ENCODE measurements at places on chromosomes 11 and 22.

GRCh38 chr11:64842366-64842759 lies 2.1 kb downstream of the CDC42BPG start:
- DNase-seq, result no peak

DNA sequence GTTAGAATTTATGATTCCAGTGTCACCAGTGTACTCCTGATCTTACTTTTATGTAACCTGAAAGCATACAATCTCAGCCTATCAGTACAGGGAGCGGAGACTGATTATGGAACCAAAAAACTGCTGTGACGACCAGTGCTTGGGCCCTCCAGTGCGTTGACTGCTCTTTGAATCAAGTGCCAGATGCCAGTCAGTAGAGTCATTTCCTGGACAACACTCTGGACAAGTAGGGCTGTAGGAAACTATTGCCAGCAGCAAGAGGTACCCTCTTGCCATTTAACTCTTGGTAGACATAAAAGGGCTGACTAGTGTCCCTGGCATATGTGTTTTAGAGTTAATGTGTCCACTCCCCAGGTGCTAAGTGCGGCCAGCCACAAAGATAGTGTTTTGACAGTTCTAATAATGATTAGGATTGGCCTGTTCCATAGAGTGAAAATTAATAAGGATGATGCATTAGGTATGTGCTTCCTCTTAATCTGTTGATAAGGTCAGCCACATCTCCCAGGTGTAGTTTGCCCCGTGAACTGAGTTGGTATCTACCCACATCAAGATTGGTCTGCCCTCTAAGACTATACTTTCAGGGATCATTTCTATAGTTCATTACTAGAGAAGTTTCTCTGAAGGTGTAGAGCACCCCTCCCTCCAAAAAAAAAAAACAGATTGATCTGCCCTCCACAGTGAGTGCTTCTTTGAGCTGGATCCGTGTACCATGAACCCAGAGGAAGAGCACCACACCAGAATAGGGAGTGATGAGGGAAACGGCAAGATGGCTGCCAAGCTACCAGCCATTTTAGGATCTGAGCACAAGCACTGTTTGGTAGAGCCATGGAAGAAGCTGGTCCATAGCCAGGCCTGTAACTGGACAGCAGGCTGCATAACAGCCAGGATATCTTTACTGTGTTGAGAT lies 20.7 kb upstream of the AIFM3 start:
- DNase-seq, result no peak

GRCh38 chr11:1458340-1459218 lies 28.0 kb downstream of the MOB2 start:
- no peak for DNase-seq

DNA sequence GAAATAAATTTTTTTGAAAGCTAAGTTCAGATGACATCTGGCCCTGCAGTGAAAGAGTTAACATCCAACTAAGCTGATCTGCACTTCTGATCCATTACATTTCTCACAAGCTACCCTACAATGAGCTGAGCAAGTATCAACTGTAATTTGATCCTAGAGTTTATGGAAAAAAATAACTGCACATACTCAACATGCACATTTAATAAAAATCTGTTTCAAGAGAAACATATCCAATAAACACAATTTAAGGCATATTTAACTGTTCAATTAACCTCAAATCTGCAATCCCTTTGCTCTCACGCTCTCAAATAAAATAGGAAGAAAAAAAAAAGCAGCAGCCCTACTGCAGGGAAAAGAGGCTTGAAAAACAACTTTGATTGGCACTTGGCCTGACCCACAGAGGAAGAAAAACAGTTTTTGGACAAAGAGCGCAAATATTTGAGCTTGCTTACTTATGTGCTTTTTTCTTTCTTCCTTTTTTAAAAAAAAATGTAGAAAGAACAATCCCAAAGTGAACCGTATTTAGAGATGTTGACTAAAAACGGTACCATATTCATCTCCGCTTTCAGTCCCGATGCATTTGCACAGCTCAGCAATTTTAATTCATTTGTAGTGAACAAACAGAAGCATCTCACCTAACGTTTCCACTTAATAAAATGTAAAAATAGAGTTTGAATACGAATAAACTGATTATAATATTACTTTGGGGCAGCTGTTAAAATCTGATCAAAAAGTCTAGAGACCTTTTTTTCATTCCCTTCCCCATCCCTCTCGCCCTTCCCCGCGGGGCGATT lies 1.6 kb downstream of the SESN3 start:
- no peak for DNase-seq

- peak; percentile 79 for DNase-seq
Observed at GRCh38 chr11:111441443-111441842, 62.4 kb upstream of the POU2AF1 start.

DNA sequence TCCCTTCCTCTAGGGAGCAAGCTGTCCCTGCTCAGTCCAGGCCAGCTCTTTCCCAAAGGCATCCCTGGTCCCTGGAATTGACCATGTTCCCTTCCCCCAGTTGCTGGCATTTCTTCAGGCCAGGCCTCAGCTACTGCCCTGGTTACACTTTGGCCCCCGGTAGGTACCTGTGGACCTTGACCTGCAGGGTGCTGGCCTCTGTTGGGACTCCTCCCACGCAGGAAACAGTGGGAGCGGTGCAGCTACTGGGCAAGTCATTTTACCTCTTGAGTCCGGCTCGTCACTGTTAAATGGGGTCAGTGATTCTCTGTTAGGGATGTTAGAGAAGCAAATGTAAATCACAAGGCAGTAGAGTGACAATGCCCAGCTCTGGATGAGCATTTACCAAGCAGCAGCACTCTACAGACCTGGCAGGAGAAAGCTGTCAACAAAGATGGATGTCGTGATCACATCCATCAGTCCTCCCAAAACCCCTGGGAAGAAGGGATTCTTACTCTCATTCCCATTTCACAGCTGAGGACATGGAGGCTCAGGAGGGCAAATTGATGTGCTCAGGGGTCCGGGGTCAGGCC lies 16.9 kb downstream of the MYO7A start:
- DNase-seq, result no peak

GRCh38 chr22:23110190-23110921 lies 31.4 kb downstream of the RSPH14 start:
- DNase-seq, result no peak

DNA sequence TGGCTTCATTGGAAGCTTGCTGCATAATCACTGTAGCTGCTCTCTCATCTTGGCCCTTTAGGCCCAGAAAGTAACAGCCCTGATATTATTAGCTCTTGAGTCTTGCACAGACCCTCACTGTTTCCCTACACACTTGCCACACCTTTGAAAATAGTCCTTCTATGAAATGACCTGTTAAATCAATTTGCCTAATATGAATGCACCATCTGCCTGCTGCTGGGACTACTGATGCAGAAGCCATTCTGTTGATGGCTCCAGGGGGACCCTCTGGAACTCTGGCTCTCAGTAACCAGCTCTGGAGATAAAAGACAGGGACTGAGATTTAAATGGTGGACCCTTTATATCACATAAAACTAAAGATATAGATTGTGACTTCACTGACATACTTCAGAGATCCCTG lies 14.7 kb upstream of the AMPD3 start:
- no peak for DNase-seq

GRCh38 chr11:721741-722345 lies 15.8 kb downstream of the EPS8L2 start:
- no peak for DNase-seq

GRCh38 chr11:66884443-66884842 lies 27.6 kb downstream of the LRFN4 start:
- DNase-seq, result no peak

DNA sequence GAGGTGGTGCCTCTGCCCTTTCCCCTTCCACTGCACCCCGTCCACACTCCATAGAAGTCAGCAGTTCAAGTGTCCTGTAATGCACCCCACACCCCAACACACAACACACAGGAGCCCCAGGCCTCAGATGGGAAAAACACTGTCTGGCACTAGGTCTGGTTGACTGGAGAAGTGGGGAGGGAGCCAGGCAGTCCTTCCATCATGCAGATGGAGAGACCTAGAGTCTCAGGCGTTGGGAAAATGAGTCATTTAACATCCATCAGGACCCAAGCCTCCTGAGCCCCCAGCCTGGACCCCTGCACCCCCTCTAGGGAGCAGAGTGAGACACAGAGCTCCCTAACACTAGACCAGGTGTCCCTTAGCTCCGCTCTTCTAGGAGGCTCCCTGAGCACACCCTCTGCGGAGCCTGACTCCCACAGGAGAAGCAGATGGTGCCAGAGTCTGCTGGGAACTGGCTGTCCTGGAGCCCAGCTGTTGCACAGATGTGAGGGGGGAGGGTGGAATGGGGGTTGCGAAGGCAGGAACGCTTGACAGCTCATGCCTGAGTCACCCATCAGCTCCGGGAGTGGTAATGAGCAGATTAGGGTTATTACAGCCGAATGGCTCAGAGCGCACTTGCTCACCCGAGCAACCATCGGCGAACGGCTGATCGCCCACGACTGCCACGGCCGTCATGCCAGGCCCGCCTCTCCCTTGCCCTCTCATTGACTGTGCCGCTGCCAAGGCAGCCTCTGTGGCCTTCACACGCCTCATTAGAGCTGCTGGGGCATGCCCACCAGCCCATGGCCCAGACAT lies 22.1 kb upstream of the SYT7 start:
- peak; percentile 94 for DNase-seq

DNA sequence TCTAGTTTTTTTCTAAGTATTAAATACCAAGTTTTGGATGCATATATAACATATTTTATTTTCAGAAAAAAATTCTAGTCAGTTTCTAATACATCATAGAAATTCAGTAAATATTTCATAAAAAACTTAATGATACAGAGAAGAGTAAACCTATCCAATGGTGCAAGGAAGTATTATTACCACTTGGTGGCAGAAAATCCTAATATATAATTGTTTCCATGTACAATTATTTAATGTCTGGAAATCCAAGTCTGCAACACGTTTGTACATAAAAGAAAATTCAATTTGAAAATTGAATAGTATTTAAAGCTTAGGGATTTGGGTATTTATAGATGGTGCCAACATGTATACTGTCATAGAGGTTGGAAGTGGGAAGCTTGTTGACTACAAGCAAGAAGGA lies 127.0 kb downstream of the TRPC6 start:
- DNase-seq, result no peak

GRCh38 chr22:37254867-37255233 lies 10.8 kb upstream of the RAC2 start:
- DNase-seq, result no peak

DNA sequence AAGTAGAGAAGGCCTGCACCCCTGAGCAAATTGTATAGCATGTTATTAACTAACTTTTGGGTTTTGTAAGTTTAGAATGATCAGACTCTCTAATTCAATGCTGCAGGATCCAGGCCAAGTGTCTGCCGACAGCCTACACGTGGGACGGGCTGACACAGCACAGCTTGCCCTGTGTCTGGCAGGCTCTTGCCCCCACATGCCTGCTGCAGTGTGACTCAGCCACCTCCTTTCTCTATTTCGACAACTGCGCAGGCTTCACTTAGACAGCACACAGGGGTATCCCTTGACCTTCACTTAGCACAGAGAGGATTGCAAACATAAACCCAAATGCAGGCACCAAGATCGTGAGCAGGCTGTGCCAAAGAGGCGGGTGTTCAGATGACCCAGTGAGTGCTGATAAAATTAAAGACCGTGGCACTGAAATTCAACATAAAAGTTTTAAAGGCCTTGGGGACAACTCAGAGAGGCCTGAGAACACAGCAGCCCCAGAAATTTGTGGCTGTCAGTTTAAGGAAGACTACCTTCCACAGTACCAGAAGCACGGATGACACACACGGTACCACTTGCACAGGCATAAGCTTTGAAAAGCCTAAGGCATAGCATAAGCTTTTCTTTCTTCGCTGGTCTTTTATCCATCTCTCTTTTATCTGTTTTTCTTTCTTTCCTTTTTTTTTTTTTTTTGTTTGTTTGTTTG lies 37.8 kb downstream of the SCN3B start:
- peak; percentile 48 for DNase-seq

- DNase-seq, result no peak
Observed at GRCh38 chr11:31822175-31822926, 11.2 kb upstream of the PAX6 start.

DNA sequence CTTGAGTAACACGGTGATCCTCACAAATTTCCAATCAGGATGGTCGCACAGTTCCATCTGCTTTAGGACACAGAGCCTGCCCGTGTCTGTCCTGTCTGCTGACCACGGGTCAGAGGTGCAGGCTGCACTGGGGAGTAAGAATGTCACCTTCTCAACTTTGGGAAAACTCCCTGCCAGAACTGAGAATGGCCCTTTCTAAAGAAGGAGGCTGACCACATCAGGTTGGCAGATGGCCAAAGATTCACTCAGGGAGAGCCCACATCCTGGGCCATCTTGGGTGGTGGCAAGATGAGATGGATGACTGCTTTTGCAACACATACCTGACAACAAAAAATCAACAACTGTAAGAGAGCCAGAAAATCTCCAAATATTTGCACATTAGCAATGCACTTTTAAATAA lies 101.9 kb downstream of the IGLL1 start:
- DNase-seq, result no peak

DNA sequence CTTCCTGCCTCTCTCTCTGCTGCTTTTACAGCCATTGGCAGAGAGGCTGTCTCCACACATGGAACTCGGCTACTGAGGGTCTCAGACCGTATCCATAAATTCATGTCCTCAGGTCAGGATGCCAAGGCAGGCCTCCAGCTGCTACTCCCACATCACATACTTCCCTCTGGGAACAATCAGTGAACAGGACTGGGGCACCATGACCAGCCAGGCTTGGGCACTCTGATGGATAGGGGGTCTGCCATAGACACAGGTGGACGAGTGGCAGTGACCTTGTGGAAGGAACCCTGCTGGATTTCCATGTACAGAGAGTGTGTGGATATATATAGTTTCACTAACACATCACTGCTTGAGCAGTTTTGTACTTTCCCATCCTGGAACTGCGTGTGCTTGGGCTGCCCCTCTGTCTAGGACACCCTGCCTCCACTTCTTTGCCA lies 97.7 kb upstream of the PARVA start:
- no peak for DNase-seq

- DNase-seq, result no peak
Observed at GRCh38 chr11:104254347-104254746, 90.4 kb upstream of the PDGFD start.

DNA sequence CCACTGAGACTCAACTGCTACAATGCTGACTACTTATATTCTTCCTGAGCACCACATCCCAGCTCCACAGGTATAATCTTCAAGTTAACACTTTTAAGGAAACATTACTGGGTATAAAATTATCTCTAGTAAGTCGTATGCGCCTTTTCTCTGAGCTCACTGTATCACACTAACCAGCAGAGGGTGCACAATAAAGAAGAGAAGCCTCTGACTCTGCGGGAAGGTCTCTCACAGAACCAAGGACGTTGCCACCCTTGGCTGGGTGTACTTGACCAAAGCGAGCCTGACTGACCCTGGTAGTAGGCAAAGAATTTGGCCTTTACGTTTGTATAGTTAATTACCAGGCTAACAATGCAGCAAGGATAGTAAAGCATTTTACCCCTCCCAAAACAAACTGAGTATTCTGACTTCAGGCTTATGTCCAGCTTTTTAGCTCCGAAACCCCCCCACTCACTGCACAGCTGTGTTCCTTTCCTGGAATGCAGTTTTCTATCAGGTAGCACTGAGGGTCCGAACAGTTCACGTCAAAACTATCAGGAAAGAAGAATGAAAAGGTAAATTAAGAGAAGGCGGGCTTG lies at the start of gene BTBD18:
Gene BTBD18, minus strand, starts transcription at position 144 of the 578 bp plus-strand sequence. CDS start 631 bp downstream, outside the sequence.
- no peak for DNase-seq

GRCh38 chr22:27273436-27273835 lies 528.1 kb downstream of the MN1 start:
- DNase-seq, result no peak

GRCh38 chr11:12942157-12942556 lies 67.0 kb upstream of the RASSF10 start:
- no peak for DNase-seq

GRCh38 chr22:30308518-30309230 lies 18.1 kb downstream of the TBC1D10A start:
- DNase-seq, result no peak

Data from AG09309 (cell line).